ENCODE measurements at places on chromosomes 2 and 18. TPM values are rescaled to one million over a fixed set of nuclear protein-coding genes. Genes with fewer than 3 reads are reported as not detected.

DNA sequence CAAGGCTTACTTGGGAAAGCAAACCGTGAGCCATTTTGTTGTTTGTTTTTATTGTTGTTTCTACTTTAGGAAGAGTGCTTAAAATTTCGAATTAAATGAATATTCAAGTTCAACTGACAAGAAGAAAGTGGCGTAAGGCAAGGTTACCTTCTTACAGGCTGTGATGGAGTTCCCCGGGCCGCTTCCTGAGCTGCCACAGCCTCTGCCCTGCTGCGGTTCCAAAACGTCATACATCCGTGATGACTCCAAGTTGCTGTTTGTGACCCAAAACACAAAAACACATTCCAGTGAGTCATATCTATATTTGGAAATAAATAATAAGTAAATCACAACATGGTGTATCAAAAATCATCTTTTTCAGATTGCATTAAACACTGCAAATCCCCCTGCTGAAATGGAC lies 49.7 kb downstream of the SPHKAP start:
- DNase-seq, result no peak

NPPC gene
- not detected for total RNA-seq

SERPINB12 gene
- total RNA-seq, result not detected

GRCh38 chr2:192005211-192005610 lies 158.3 kb upstream of the CAVIN2 start:
- DNase-seq, result no peak

- DNase-seq, result no peak
Observed at GRCh38 chr18:43465483-43465882, 188.2 kb upstream of the SYT4 start.

DNA sequence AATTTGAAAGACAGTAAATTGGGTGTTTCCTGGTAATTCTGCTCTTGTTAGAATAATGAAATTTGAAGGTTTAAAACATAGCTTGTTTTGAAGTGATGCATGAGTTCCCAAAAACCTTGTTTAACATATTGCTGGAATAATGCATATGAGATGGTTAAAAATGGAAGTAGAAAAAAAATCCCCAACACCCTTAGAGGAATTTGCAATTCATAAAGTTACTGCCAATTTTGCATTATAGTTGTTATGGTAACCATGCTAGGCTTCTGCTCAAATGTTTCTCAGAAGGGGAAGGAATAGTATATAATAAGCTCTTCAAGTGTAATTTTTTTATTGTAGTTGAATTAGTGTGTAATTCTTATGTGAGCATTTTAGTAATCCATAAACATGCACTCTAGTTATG lies 49.1 kb downstream of the FASTKD2 start:
- no peak for DNase-seq

- DNase-seq, result no peak
Observed at GRCh38 chr2:69958480-69958879, 3.0 kb downstream of the ASPRV1 start.

MAL gene
- total RNA-seq, result not detected

SLC23A3 gene
- total RNA-seq, result 2.0 TPM

ALMS1 gene
- 40.6 TPM for total RNA-seq
